Cerebellum (tissue), 4 donors: ENCODE measurements at places on chromosomes 16 and 17.

- no peak for DNase-seq
Measured at GRCh38 chr17:48153691-48154358, 46.3 kb downstream of the SNX11 start.

DNA sequence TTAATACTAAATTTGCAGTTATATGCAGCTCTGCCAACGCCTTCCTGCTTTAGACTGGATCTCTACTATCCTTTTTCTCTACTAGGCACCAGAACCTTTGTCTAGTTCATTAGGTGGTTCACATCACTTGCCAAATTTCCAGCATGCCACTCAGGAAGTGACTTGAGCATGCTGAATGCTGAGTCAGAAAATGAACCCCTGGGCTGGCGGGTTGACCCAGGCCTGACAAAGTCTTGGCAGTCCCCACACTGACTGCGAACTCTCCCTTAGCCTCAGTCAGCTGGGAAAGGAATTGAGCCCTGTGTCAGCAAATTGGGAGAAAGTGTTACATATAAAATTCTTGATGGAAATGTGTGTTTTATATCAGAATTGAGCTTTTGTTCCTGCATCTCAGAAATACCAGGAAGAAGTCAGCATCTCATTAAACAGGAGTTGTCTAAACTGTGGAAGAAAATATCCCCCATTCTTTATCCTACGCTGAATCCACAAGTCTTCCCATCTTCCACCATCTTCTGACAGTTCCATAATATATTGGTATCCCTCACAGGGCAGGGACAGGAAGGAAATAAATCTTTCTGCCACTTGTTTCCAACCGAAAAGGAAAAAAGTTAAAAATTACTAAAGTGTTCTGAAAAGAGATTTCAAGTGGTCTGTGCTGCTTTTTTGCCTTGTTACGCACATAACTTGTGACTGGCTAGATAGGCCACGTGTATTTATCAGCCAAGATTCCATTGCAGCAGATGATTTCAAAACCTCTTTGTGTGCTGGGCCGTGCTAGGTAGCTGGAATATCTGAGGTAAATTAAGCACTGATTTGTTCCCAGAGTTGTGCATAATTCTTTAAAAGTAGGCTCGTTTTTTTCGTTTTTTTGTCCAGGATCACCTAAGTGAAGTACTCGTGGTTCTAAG, 16.7 kb upstream of the SLC12A3 start:
- DNase-seq, result no peak

- no peak for DNase-seq
Measured at GRCh38 chr16:70659546-70659945, 13.2 kb downstream of the IL34 start.

GRCh38 chr17:7882068-7882467, 6.5 kb upstream of the CHD3 start:
- DNase-seq, result no peak

DNA sequence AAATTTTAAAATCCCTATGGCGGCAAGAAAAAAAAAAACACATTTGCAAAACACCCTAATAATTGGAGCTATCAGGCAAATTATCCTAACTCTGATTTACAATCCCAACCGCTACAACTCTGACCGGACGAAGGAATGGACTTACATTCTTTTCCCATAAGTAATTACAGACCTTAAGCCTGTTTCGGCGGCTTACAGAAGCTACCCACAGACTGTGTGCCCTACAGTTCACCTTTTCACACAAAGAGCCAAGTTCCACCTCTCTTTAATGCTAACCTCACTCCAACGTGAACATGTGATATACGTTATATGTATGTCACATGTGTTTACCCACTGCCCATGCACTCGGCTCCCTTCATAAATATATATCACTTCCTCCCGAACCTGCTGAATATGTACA, 8.7 kb upstream of the MEAK7 start:
- DNase-seq, result no peak

DNA sequence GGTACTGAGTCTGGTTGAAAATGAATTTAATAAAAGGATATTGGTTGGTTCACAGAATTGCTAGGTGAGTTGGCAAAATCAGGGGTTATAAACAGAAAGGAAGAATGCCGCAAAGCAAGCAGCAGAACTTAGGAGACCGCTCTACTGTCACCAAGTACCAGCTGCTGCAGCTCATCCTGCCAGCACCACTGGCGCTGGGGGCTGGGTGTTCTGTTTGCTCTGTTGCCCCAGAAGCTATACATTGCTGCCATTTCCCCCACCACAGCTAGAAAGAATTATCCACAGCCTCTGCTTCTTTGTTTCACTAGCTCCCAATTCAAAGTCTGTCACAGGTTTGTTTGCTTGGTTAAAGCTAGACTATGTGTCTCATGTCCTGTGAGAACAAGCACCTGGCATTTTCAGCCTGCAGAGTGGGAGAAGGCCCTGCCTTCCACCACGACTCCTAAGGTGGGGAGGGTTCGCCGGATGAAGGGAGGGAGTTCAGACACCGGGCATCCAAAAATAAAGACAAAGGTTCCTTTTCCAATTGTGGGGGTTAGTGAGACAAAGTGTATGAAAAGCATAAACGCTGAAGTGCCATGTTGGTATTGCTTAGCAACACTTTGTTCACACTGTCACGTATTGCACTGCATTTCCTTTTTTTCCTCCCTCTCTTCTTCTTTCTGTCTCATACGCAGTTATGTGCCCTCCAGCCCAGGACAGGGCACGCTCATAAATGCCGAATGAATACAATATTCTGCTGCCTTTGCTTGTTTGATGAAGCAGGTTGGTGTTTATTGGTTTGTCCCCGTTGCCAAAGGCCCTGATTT, 9.6 kb upstream of the CPD start:
- DNase-seq, result no peak

GRCh38 chr17:63378411-63379375, 67.4 kb downstream of the CYB561 start:
- no peak for DNase-seq
